ENCODE measurements at places on chromosomes 13 and 19.

DNA sequence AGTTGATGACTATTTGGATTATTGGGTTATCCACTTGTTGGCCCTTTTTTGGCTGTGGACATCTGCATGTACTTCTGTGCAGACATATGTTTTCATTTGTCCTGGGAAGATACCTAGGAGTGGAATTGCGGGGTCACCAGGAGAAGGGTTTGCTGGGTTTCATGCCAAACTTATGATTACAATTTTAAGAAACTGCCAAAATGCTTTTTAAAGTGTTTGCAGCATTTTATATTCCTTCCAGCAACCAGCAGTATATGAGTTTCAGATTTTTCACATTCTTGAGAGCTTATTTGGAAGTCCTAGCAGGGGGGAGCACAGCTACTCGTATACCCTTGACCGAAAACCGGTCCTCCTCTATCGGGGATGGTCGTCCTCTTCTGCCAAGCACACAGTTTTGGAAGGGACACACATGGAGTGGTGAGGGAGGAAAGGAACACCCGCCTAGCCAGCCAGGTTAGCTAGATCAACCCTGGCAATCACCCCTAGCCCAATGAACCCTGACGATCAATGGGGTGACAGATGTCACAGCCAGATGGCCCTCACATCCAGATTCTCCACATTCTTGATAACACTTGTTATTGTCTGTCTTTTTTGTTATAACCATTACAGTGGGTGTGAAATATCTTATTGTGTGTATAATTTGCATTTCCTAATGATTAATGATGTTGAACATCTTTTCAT, 26.7 kb upstream of the RNF113B start:
- DNase-seq = no peak

GRCh38 chr19:56092685-56093631, 28.1 kb downstream of the ZNF787 start:
- no peak for DNase-seq

- DNase-seq = peak; percentile 40
These were observed 213.3 kb upstream of the MIR17HG start for GRCh38 chr13:91133941-91134802.

GRCh38 chr19:50321831-50322230, 7.3 kb downstream of the KCNC3 start:
- no peak for DNase-seq

DNA sequence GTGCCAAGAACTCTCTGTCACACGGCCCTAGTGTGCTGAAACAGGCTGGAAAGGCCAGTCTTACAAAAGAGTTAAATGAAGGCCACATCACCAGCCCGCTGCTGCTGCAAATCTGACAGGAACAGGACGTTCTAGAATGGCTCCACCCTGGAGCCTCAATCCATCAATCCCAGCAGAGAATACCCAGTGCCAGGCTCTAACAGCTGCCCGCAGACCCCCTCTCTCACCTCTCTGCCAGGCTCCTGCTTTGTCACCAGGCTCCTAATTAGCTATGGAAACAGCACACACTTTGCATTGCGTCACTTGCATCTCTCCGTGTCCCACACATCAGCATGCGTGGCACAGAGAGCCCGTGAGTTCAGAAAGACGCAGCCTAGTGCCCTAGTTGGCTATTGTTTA, 314.1 kb downstream of the FOXO1 start:
- no peak for DNase-seq

GRCh38 chr19:40639638-40639982, 38.4 kb downstream of the LTBP4 start:
- DNase-seq = no peak

- DNase-seq = no peak
These were observed 2.0 kb upstream of the KLF16 start for GRCh38 chr19:1865172-1866010.
